ENCODE measurements at places on chromosomes 11 and 22. TPM values are rescaled to one million over a fixed set of nuclear protein-coding genes. Genes with fewer than 3 reads are reported as not detected.

DNA sequence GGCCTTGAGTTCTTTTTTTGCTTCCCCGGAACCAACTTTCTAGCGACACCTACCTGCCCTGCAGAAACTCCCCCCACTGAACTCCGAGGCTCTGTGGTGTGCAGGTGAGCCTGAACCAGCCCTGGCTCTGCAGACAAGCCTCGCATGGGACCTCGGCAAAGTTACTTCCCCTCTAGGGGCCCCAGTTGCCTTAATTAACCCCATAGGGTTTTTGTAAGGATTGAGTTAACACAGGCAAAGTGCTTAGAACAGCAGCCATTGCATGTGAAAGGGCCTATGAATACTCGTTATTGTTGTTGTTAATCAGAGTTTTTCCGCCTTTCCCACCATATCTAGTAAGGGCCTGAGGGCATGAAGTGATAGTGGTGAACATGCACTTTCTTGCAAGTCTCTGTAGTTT is 12.6 kb upstream of the SYT13 start:
- no peak overlapping the region for H3K27ac ChIP-seq
- DNase-seq = no peak

GRCh38 chr11:128457874-128458273 is 129.5 kb downstream of the ETS1 start:
- H3K4me3 ChIP-seq = no peak overlapping the region
- peak overlapping the region; percentile 22 for H3K27ac ChIP-seq
- H3K27me3 ChIP-seq = no peaks in the 10 kb centered on the region
- no peak for DNase-seq
- peaks cover 84% of the 10 kb centered on the region for H3K36me3 ChIP-seq
- H3K4me1 ChIP-seq = peaks cover 76% of the 10 kb centered on the region

CFAP300 gene
- total RNA-seq = not detected

NXPE1 gene
- not detected for total RNA-seq
